ENCODE measurements at places on chromosomes 2 and 18.

DNA sequence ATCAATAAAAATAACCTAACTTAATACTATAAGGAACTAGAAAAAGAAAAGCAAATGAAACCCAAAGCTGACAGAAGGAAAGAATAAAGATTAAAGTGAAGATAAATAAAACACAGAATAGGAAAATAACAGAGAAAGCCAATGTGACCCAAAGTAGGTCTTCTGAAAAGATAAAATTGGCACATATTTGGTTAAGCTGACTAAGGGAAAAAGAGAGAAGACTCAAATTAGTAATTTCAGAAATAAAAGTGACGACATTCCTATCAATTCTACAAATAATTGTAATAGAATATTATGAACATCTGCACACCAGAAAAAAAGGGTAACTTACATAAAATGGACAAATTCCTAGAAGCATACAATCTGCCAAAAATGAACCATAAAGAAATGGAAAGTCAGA, 30.2 kb downstream of the ROCK1 start:
- no peak for DNase-seq

DNA sequence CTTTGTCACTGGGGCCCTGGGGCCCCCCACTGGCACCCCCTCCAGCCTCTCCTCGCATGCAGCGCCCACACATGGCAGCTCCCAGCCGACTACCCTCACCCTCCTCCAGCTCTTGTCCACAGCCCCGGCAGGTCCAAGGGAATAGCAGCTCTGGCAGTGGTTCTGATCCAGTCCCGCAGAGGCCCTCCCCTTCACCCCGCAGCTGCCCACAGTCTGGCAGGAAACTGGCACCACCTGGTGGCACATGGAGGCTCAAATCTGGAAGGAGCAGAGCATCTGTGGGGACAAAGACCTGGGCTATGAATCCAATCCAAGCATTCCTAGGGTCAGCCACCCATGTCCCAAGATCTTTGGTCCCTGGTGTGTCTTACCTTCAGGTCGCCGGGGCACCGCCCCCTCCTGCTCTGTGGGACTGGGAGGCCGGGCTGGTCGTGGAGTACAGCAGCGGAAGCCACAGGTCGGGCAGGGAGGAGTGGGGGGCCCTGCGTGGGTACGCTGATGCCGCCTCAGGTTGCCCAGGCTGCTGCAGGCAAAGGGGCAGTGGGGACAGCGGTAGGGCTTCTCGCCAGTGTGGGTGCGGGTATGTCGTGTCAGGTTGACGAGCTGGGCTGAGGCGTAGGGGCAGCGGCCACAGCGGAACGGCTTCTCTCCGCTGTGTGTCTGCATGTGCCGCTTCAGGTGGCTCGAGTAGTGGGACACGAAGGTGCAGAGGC, 2.3 kb downstream of the ZNF513 start:
- no peak for DNase-seq

DNA sequence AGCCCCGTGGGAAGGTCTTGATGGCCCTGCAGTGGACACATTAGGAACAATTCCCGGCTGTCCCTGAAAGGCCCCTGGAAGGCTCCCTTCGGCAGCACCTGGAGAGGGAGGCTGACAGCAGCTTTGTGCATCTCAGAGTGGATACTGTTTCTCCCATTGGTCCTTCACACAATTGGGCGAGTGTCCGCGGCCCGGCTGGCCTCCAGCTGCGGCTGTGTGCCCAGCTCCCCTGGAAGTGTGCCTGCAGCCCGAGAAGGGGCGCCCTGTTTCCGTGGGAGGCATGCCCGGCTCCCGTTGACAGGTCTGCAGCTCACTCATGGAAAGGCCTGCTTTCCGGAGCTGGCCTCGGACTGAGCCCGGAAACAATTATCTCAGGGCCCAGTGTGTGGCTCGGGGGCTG, 103.7 kb downstream of the LPIN1 start:
- DNase-seq: no peak

- no peak for DNase-seq
These were observed 116.2 kb downstream of the METTL8 start for GRCh38 chr2:171317492-171318125.
